Activated CD4-positive, alpha-beta T cell treated with anti-CD3 and anti-CD28 coated beads, Interleukin-2, amount 50 U/mL, for 1 hour (primary cell): ENCODE measurements at places on chromosomes 6 and 20.

DNA sequence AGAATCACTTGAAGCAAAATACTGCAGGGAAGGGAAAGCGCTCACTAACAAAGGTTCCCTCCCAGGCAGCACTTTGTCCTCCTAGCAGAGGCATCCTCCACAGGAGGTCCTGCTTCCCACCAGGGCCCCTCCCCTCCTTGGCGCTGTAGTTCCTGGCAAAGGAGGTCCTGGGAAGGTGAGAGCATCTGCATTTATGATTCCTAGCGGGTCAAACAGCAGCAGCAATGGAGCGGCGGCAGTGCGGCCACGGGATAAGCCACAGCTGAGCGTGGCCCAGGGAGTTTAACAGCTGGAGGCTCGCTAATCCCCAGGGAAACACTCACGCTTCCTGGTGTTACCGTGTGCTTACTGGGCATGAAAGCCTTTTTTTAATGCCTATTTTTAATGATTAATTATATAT is 185.8 kb downstream of the TTLL2 start:
- DNase-seq: no peak

GRCh38 chr6:163721435-163721834 is 306.9 kb downstream of the QKI start:
- no peak for DNase-seq

DNA sequence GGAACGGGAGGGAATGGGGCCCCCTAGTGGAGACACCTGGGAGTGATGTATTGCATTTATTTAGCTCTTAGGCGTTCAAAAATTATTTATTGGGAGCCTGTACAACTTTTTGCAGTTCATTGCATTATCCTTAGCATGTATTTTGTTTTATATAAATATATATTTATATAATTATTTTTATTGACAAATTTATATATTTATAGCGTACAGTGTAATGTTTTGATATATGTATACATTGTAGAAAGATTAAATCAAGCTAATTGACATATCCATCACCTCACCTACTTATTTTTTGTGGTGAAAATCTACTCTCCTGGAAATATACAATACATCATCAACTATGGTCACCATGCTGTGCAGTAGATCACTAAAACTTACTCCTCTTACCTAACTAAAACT is 975 bp downstream of the SIRT5 start:
- DNase-seq: peak; percentile 66

- no peak for DNase-seq
These were observed 61.4 kb downstream of the EZR start for GRCh38 chr6:158757753-158758090.

DNA sequence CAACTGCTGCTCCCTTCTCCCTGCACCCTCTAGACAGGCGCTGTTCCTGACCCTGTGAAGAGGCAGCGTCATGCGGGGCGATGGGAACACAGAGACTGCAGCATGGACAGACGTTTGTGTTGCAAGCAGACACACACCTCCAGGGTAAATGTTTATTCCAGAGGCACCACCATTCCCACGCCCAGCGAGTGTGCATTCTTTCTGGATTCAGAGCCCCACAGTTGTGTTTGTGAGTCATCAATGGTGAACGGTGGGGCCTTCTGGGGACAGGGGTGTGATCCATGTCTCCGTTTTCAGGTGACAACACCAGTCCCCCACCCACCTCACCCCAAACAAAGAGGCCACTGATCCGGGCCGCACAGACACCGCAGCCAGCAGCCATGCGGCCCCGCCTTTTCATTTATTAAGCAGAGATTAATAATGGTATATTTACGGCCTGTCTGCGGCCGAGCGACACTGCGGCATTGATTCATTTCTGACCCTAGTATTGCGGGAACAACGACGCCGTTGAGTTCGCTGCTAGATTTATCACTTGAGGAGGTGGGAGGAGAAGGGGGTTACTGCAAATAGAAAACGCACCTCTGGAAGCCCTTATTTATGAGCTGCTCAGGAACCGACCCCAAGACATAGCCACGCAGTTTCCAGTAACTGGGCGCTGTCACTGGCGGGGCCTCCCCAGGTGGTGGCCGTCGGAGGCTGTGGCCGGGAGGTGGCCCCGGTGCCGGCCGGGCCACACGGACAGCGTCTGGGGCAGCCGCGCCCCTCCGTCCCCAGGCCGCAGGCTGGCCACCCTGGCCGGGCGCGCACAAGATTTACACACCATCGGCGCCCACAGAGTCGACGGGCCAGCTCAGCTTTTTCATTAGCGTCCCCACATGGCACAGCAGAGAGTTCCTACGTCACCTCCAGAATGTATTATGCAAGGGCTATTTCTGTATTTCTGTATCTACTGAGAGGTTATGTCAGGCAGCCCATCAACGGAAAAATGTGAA is 367.6 kb downstream of the THBS2 start:
- no peak for DNase-seq

GRCh38 chr6:109491207-109491938 is 8.4 kb upstream of the ZBTB24 start:
- no peak for DNase-seq
